ENCODE measurements at places on chromosomes 1 and 21. TPM values are rescaled to one million over a fixed set of nuclear protein-coding genes. Genes with fewer than 3 reads are reported as not detected.

DNA sequence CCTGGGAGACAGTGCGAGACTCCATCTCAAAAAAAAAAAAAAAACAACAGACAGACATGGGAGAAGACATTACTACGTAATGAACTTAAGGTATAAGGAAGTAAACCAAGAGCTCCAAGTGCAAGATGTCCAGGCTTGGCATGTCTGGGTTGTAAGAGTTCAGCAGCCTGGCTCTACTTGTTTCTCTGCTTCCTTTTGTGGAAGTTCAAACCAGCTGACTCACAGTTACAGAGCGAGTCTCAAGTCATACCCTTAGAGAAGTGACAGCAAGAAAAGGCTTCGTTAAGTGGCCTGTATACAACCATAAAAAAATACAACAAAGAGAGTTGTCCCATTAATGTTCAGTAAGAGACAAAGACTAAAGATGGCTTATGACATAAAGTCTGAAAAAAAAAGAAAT lies 1.3 kb downstream of the RIT1 start:
- H3K4me1 ChIP-seq, result no peaks in the 10 kb centered on the region
- H3K27ac ChIP-seq, result no peak overlapping the region
- no peaks in the 10 kb centered on the region for H3K27me3 ChIP-seq
- DNase-seq, result no peak
- no peaks in the 10 kb centered on the region for H3K36me3 ChIP-seq

GRCh38 chr1:213649373-213649772 lies 338.4 kb upstream of the PROX1 start:
- H3K4me3 ChIP-seq, result no peak overlapping the region
- H3K27ac ChIP-seq, result no peak overlapping the region
- H3K36me3 ChIP-seq, result no peaks in the 10 kb centered on the region
- H3K4me1 ChIP-seq, result no peaks in the 10 kb centered on the region
- H3K27me3 ChIP-seq, result no peaks in the 10 kb centered on the region

GRCh38 chr1:26857473-26858060 lies 5.4 kb upstream of the SFN start:
- no peak for DNase-seq
- H3K27ac ChIP-seq, result no peak overlapping the region
- no peak overlapping the region for H3K4me3 ChIP-seq
- no peaks in the 10 kb centered on the region for H3K27me3 ChIP-seq

DNA sequence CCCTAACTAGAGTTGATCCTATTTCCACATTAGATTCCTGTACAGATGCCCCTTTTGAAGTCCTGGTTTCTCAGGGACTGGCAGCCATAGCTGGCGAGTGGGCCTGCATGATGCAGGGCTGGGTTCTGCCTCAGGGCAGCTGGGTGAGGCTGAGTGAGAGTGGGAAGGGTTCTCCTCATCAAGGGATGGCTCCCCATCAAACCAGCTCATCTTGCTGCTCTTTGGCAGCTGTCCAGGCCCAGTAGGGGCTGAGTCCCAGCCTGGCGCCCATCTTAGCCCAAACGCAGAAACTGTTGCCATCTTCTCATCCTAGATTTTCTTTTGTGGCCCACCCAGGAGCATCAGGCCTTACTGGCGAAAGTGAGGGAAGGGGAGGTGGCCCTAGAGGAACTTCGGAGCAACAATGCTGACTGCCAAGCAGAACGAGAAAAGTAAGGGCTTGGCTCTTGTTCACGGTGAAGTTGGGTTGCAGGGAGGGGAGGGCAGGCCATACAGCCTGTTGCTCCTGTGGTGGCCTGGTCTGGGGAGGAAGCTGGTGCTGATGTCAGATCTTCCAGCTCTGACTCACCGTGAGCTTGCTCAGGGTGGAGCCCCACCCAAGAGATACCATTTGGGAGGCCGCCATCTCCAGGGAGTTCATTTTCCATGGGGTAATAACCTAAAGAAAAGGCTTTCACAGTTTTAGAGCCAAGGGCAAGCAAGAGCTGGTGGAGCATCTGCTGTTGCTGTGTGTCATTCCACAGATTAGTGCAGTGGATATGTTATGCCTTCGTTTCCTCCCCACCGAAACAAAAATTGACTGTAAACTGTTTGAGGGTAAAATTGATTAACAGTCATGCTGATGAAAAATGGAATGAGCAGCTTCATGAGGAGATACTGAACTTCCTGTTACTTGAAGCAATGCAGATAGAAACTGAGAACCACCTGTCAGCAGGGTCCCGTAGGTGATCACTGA lies 34.7 kb downstream of the TUFT1 start:
- no peak overlapping the region for H3K4me3 ChIP-seq
- DNase-seq, result no peak
- no peaks in the 10 kb centered on the region for H3K27me3 ChIP-seq
- no peaks in the 10 kb centered on the region for H3K4me1 ChIP-seq

GRCh38 chr1:3064901-3065300 lies 4.1 kb upstream of the PRDM16 start:
- no peaks in the 10 kb centered on the region for H3K36me3 ChIP-seq
- no peak overlapping the region for H3K4me3 ChIP-seq
- no peak for DNase-seq
- no peak overlapping the region for H3K27ac ChIP-seq
- H3K27me3 ChIP-seq, result peaks cover 8% of the 10 kb centered on the region
- H3K4me1 ChIP-seq, result peaks cover 8% of the 10 kb centered on the region

GRCh38 chr1:20212685-20213331 lies 26.5 kb upstream of the PLA2G2C start:
- H3K4me1 ChIP-seq, result peaks cover 12% of the 10 kb centered on the region
- peak; percentile 64 for DNase-seq
- no peak overlapping the region for H3K4me3 ChIP-seq

DNA sequence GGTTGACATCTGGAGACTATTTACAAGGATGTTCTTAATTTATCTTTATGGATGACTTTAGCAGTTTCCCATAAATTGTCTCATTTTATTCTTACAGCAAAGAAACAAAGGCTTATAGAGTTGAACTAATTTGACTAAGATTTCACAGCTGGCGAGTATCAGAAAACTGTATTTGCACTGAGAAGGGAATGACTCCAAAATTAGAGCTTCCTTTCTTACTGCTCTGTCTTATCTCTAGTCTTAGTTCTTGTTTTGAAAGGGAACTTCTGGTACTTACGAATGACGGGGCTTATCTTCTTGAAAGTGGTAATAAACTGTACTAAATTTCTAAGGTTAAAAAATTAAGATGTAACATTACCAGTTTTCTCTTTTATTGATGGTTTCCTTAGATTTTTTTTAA lies 13.6 kb downstream of the CNST start:
- no peaks in the 10 kb centered on the region for H3K36me3 ChIP-seq
- no peaks in the 10 kb centered on the region for H3K27me3 ChIP-seq
- no peak overlapping the region for H3K27ac ChIP-seq
- H3K4me3 ChIP-seq, result no peak overlapping the region
- no peak for DNase-seq

GRCh38 chr1:36420836-36421317 lies 23.2 kb upstream of the LSM10 start:
- H3K4me1 ChIP-seq, result peaks cover 1% of the 10 kb centered on the region
- peak; percentile 86 for DNase-seq
- H3K4me3 ChIP-seq, result no peak overlapping the region
- H3K27me3 ChIP-seq, result no peaks in the 10 kb centered on the region
- H3K36me3 ChIP-seq, result no peaks in the 10 kb centered on the region

TMEM82 gene
- not detected for total RNA-seq

All from ovary (tissue), 10 donors.